ENCODE measurements at places on chromosomes 5 and 9. TPM values are rescaled to one million over a fixed set of nuclear protein-coding genes. Genes with fewer than 3 reads are reported as not detected.

DNA sequence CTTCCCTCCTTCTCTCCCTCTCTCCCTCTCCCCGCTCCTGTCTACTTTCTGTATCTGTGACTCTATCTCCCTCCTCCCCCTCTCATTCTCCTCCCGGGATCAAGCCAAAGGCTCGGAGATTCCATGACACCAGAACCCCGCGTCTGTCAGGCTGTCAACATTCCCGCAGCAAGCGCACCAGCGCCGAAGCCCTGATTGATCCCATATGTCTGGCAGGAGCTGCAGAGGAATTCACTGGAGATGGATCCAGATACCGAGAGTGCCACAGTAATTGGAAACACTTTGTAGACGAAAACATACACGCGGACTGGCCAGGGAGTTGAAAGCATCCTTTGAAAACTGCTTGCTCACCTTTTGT lies 300 bp upstream of the SVEP1 start:
- peak; percentile 37 for DNase-seq

Gene POLR1E
- total RNA-seq: 33.5 TPM

Gene LTC4S
- 5.1 TPM for total RNA-seq

Gene PRUNE2
- total RNA-seq: 3.3 TPM

- no peak for DNase-seq
Observed at GRCh38 chr9:115923903-115924668, 229.5 kb upstream of the PAPPA start.

- no peak for DNase-seq
Observed at GRCh38 chr5:3862906-3863305, 267.3 kb downstream of the IRX1 start.

Gene IFNB1
- total RNA-seq: not detected

DNA sequence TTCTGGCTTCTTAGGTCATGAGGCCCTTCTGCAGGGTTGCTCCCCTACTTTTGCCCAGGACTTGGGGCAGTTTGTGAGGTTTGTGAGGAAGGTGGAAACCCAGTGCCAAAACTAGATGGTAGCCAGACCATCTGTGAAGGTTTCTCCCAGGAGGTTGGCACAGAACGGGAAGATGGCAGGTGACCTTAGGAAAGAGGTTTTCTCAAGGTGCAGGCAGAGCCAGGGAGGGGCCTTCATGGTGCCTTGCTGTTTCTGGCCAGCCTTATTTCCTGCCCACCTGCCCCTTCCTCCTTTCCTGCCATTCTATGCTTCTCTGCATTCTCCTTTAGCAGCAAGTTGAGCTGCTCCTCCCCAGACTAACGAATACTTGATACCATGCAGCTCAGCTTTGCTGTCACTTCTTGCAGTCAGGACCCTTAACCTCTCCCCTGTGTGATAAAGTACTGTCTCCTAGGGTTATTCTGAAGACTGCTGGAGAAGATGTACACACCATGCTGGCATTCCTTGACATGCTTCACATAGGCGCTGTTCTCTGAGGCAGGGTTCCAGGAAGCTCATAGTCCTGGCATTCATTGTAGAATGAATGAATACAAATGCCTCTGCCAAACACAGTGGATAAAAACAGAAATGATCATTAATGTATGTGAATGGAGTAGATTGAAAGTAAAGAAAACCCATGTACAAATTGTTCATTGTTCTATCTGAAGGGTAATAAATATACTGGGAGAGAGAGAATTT lies 154.3 kb downstream of the KDM4C start:
- DNase-seq: no peak

GRCh38 chr5:38556599-38557307 lies at the start of gene LIFR:
LIFR (minus strand) TSS chr5:38556646; CDS start chr5:38530647, 25,999 bp downstream.
- peak; percentile 94 for DNase-seq

DNA sequence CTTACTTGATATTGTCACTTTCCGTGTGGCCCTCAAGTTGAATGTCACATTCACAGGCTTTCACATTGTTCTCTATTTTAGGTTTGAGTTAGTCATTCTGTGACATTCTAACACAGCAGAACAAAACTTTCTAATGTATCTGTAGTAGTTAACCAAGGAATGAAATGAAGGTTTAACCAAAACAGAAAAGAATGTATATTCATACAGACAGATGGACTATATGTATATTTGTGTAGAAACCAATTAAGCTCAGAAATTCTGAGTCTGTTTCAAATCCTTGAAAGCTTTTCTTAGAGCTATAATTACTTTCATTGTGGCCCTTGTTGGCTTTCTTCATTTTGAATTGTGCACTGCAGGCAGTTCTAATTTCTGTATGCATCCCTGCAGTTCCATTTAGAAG lies 654.7 kb downstream of the LRRC70 start:
- no peak for DNase-seq

DNA sequence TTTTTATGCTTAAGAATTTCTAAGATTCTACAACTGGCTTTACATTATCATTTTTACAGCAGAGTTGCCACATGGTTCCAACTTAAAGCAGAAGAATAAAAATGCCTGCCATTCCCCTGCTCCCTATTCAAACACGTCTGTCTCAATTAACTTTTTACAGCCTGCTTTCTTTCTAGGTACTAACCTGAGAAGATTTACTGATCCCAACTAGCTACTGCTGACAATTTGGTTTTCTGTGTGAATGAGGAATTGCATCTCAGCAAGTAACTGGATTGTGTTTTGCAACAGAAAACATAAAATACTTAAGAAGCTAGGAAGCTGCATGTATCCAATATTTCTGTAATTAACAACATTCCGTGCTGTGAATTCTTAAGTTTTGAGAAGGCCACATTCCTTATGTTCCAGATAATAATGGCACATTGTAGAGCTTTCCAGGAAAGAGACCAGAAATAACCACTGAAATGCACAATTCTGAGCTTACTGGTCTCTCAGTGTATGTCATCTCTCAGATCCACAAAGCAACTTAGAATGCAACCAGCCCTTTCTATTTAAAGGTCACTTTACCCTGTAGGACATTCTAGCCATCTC lies 306.8 kb upstream of the NMUR2 start:
- DNase-seq: no peak

DNA sequence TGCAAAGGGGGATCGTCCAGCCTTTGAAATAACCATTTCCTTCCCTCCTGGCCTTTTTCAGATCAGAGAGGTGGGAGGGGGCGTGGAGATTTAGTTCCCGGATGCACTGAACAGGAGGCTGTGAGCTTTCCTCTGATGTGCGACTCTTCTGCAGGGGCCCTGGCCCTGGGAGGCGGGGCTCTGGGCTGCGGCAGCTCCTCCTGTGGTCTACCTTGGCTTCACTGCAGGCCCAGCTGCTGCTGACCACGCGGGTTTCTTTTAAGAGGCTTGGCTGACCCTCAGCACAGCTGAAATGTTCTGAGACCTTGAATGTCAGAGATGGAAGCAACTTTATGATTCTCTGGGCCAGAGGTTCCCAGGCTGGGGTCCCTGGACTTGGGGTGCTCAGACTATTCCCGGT lies 27.0 kb upstream of the COL15A1 start:
- peak; percentile 87 for DNase-seq

- DNase-seq: peak; percentile 77
Observed at GRCh38 chr5:2666081-2666480, 85.4 kb downstream of the IRX2 start.

DNA sequence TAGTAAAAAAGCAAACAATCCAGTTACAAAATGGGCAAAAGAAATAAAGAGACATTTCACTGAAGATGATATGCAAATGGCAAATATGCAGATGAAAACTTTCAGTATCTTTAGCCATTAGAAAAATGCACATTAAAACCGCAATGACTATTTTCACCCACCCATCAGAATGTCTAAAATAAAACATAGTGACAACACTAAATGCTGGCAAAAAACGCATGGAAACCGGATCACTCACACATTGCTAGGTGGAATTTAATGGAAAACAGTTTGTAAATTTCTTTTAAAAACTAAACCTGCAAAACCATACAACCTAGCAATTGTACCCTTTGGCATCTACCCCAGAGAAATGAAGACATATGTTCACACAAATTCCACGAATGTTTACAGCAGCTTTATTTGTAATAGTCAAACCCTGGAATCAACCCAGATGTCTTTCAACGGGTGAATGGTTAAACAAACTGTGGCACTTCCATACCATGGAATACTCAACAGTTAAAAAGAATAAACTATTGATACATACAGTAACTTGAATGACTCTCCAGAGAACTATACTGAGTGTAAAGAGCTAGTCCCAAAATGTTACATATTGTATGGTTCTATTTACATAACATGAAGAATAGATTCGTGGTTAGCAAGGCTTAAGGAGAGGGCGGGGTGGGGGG lies 17.2 kb upstream of the PAM start:
- DNase-seq: no peak

DNA sequence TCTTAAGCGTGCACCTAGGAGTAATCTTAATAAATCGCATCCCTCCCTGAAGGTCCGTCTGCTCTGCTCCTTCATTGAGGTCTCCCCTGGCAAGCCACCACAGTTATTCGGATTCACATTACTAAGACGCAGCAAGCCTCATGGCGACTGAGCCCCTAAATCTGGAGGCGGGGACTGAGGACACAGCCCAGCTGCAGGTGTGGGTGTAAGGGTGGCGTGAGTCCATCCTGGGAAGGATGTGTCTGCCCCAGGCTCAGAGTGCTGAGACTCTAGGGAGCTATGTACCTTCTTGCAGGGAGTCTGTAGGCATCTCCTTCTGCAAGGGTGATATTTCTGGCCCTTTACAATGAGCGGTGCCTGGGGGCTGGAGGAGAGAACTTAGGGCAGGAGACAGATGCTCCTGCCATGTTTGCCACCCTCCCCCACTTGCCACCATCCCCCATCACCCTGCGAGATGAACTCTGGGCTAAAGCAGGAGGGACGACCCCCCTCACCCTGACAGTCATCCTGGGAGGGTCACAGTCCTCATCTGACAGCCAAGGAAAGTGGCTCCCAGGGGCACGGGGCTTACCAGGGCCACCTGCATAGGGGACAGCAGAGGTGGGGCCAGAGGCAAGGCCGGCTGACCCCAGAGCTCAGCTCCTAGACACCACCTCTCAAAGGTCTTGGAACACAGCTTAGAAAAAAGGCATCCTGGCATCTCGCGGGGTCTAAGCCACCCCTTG lies 76.4 kb upstream of the FCN1 start:
- no peak for DNase-seq

- DNase-seq: no peak
Observed at GRCh38 chr9:105296877-105297287, 52.4 kb downstream of the SLC44A1 start.

DNA sequence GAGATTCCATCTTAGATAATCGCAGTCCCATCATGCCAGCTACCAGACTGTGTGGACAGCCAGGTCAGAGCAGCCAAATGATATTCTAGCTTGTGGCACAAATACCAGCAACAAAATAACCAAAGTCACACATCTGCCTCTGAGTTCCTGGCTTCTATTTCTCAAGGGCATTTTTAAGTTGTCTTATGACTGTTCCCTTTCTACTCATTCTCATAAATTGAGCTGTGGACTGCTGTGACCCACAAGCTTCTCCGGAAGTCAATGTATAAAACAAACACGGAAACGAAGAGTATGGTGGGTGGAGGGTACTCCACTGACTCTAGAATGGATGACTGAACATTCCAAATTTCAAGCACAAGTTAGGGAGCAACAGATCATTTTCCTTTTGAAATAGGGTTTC lies 43.9 kb downstream of the PDCD1LG2 start:
- no peak for DNase-seq

DNA sequence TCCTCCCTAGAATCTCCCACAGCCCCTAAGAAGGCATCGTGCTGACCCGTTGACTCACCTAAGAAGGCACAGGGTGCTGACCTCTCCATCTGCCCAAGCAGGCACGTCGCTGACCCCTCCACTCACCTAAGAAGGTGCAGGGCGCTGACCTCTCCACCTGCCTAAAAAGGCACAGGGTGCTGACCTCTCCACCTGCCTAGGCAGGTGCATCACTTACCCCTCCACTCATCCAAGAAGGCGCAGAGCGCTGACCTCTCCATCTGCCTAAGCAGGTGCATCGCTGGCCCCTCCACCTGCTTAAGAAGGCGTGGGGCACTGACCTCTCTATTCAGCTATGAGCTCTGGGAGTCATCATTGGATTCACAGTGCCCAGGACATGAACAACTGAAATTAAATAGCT lies 54.4 kb upstream of the FCN1 start:
- DNase-seq: no peak

- peak; percentile 85 for DNase-seq
Observed at GRCh38 chr5:172666251-172666650, 25.2 kb downstream of the NEURL1B start.

Measured in H7 (cell line).